NCI-H1694 treated with DMSO at 0.1 percent for 48 hours (cell line): ENCODE measurements at places on chromosomes 13 and 19.

GRCh38 chr13:110944121-110944967 is 29.5 kb upstream of the ANKRD10 start:
- no peak for DNase-seq

DNA sequence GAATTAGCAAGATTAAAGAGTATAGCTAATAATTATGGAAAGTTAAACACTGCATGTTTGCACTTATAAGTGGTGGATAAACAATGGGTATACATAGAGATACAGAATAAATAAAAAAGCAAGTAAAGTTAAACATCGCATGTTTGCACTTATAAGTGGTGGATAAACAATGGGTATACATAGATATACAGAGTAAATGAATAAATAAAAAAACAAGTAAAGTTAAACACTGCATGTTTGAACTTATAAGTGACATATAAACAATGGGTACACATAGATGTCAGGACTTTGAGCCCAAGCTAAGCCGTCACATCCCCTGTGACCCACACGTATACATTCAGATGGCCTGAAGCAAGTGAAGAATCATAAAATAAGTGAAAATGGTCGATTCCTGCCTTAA is 1533.3 kb upstream of the SPRY2 start:
- DNase-seq: no peak

- peak; percentile 48 for DNase-seq
Measured at GRCh38 chr19:39406656-39407409, at the start of gene ZFP36. Gene ZFP36 (plus strand): TSS chr19:39406847. CDS start chr19:39406905, 58 bp downstream.

- DNase-seq: no peak
Measured at GRCh38 chr13:63050287-63050686, 1634.6 kb upstream of the PCDH20 start.

GRCh38 chr13:30796132-30796572 is 60.8 kb downstream of the ALOX5AP start:
- DNase-seq: no peak

DNA sequence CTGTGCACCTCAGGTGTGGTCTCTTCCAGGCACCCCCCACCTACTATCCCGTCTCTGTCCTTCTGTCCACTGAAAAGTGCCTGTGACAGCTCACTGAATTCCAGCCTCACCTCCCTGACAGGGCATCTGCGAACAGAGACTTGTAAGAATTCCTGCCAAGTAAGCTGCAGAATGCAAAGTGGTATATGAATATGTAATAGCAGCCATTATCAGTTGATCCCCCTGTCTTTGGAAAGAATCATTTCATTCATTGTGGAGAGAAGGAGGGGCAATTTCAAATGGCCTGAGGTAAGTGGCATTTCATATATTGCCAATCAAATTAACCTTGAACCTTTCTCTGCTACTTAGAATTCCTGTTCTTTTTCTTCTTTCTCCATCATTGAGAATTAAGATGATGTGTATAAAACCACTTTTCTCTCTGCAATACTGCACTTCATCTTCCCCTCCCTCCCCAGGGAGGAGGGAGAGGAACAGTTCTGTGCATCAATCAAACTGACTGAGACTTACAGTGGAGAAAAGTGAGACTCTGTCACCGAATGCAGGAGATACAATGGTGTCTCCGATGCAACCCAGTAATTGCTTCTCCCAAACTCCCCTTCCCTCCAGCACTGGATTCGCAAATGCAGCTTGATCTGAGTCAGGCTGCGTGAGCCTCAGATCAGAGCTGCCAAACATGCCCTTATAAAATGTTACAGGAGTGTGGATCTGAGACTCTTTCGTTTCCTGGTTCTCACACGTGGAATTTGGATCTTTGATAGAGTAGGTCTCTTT is 91.7 kb downstream of the SLC10A2 start:
- no peak for DNase-seq

GRCh38 chr13:25111585-25111956 is 15.6 kb downstream of the PABPC3 start:
- no peak for DNase-seq

GRCh38 chr19:44623080-44623479 is 9.7 kb downstream of the IGSF23 start:
- DNase-seq: no peak

DNA sequence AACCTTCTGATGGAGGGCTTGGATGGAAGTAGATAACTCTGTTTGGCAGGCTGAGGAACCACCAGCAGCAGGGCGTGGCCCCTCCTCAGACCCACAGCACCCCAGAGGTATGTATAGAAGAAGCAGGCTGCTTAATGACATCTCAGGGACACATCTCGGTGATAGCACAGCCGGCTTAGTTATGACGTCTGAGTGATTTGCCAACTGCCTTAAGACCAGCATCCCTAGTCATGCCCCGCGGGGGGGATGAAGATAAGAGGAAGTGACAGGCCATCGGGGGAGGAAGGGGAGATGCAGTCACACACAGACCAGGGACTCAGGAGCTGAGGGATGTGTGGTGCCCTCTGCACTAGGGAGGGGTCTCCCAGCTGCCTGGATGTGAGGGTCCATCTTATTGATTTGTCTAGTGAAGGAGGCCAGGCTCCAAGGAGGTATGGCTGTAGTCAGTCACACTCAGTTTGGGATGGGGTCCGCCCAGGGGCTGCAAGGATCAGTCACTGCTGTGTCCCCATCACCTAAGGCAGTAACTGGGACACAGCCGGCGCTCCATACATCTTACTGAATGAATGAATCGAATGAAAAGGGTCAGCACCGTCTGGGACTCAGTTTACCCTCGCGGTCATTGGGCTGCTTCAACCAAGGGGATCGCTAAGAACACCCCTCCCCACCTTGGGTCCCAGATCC is 19.2 kb upstream of the ERCC1 start:
- no peak for DNase-seq

GRCh38 chr13:69769608-69770007 is 338.0 kb upstream of the ATXN8OS start:
- DNase-seq: no peak

GRCh38 chr13:23616228-23616627 is 46.0 kb downstream of the TNFRSF19 start:
- no peak for DNase-seq

GRCh38 chr19:49874503-49875157 is 2.5 kb downstream of the AKT1S1 start:
- DNase-seq: no peak

GRCh38 chr19:30369833-30370232 is 2.4 kb upstream of the ZNF536 start:
- no peak for DNase-seq

- no peak for DNase-seq
Measured at GRCh38 chr19:15444505-15445226, 5.1 kb downstream of the WIZ start.

DNA sequence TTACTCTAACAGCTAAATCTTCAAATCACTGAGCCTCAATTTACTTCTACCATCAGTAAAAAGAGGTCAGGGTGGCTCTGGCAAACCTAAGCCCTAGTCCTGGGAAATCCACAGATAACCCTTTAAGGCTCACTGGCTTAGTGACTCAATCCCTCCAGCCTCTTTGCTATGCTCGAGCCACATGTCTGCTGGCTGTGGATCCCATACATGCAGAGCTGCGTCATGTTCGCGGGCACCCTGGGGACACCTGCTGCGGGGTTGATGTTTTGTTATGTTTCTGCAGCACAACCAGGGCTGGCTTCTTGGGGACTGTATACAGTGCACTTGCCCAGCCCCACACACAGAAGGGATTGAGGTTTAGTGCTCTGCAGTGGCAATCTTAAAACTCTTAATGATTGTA is 41.6 kb upstream of the C13orf42 start:
- DNase-seq: no peak

DNA sequence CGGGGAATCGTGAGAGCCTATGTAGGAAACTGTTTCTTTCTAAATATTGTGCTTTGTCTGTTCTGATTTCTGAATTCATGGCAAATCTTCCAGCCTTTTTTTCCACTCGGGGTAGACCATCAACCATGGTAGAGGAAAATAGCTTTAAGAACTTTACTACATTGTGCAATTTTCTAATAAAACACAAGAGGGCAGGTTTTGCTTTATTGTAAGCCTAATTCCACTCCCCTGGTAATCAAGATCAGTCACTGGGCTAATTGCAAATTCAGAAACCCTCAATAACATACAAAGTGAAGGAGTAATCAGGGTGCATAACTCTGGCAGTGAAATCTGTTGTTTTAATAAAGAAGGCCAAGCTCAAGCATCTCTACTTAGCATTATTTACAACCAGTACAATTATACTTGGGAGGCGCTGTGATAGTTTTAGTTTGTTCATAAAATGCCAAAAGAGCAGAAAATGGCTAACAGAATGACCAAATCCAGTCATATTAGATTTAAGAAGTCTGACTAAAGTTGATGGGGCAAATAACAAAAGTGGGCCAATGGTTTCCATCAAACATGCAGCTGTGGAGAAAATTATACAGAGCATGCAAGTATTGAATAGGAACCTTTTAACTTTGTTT is 43.8 kb downstream of the DCT start:
- peak; percentile 87 for DNase-seq

GRCh38 chr13:99865420-99865930 is 106.1 kb downstream of the ZIC5 start:
- no peak for DNase-seq

GRCh38 chr13:27919934-27920676 is at the start of gene PDX1:
Gene PDX1 (plus strand): TSS chr13:27920000. CDS start chr13:27920139, 139 bp downstream.
- peak; percentile 54 for DNase-seq

DNA sequence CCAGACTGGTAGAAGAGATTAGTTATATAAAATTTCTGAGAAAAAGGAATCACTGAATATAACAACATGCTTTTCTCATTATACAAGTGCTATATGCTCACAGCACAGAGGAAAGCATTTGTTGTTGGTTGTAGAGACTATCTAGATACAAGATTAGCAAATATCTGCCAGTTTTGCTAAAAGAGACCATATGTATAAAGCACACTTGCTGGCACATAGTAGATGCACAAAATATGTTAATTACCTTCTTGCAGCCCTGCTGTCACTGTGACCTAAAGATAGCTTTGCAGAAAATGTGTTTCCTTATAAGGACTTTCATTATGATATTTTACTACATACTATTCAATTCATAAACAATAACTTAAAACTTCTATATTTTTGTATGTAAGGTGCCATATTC is 755.1 kb downstream of the PCDH9 start:
- DNase-seq: no peak

DNA sequence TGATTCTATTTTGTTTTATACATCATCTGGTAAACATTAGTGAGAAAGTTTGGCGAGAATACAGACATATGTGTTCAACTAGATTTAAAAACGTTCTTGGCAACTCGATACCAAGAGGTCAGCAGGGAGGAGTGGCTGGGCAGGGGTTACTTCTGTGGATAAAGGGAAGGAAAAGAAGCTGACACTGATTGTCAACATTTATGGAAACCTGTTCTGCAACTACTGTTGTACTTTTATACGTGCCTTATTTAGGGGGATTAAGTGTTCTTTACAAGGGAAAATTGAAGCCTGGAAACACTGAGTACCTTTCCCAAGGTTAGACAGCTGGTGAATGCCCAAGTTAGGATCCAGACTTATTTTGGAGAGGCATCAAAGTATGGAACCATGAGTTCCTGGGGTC is 65.0 kb downstream of the MTUS2 start:
- DNase-seq: no peak

- no peak for DNase-seq
Measured at GRCh38 chr13:46539231-46539630, 13.7 kb upstream of the LRCH1 start.

DNA sequence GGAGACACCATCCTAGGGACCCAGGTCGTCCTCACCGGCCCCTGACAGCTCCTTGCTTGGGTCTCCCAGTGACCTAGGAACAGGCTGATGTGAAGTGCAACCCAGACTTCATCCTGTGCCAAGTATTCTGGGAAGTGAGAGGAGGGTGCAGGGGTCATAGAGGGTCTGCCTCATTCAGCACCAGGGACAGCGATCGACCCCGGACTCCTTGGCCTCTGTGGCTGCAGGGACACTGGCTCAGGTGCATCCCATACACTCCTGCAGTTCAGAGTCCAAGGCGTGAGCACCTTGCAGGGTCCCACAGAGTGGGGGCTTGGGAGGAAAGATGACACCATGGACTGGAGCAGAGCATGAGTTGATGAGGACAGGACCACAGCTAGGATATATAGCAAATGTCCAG is 10.0 kb upstream of the OR10H2 start:
- DNase-seq: no peak

DNA sequence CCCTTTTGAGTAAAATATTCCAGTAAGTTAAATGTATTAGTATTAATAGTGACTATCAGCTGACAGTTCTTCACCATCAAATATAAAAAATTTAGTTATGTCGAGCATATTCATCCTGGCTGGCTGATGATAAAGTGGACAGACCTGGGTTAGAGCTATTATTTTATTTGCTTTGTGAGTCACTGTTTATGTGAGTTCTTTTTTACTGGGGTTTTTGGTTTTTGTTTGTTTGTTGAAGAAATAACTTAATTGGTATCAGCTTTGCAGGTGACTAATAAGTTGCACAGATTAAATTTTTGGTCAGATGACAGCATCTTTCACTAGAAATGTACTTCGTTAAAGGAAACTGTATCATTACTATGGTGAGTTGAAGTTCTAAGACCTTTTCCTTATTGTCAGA is 224.7 kb downstream of the GGACT start:
- no peak for DNase-seq

- DNase-seq: no peak
Measured at GRCh38 chr19:40033989-40034560, 22.0 kb downstream of the ZNF780B start.

- no peak for DNase-seq
Measured at GRCh38 chr19:18430417-18431144, 7.4 kb downstream of the ISYNA1 start.

GRCh38 chr19:13013649-13014048 is 18.4 kb downstream of the NFIX start:
- no peak for DNase-seq

DNA sequence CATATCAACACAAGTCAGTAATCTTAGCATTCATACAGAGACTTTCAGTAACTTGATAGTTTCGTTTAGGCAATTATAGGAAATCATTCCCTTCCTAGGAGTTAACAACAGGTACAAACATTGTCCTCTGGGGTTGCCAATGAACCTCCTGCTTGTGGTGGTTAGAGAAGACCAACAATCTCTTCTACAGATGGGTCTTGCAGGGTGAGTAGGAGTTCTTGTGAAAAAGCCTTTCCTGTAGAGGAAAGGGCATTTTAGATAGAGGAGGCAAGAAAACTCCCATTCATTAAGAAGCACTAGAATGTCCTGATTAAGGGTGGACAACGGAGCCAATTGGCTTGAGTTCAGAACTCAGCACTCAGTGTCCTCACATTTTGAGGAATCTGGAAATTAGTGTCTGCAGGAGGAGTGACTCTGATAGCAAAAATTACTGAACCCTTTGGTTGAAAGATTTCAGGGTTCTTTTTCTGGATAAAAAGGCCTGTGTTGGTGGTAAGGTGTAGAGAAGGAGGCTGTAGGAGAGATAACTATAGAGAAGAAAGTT is 4.2 kb downstream of the WDFY2 start:
- DNase-seq: no peak

DNA sequence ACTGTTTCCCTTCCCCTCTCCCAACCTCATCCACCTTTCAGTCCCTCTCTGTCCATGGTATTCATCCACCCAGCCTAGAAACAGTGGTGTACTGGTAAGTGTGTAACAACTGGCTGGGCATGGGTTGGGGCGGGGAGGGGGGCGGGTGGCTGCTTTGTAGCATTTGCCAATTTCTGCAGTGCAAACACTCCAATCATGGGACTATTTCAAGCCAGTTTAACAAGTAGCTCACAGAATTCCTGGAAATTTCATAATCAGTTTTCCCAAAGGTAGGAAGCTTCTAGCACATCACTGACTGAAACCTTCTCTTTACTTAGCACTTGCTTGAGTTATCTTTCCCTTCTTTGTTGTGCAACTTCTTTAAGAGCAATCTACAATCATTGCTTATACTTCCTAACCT is 100.8 kb upstream of the WASF3 start:
- no peak for DNase-seq

GRCh38 chr13:65653613-65654012 is 1576.5 kb downstream of the PCDH9 start:
- DNase-seq: peak; percentile 27
